ENCODE measurements at places on chromosomes 5 and 9. TPM values are rescaled to one million over a fixed set of nuclear protein-coding genes. Genes with fewer than 3 reads are reported as not detected.

Gene LPAR1
- total RNA-seq = not detected

Gene STRBP
- 12.0 TPM for total RNA-seq

DNA sequence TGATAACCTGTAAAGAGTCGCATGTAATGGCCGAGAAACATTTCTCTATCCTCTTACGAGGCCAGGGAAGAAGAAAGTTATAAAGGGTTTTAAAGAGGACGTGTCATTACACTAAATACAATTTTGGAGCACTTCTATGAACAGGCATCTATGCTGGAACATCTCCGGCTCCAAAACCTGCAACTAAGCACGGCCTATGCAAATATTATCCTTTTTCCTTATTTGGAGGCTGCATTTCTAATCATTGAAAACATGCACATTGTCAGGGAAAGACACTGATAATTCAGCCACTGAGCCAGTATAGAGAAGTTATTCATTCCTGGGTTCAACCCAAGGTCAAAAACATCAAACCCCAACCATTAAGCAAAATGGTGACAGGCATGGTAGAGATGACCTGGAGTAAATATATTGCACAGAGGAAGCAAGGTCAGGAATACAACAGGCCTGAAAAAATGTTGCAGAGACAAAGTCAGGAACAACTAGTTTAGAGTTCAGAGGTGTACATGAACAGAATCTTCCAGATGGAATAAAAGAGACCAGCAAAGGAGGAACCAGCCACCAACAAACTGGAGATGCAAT is 674.1 kb downstream of the NR2F1-AS1 start:
- H3K4me1 ChIP-seq = no peaks in the 10 kb centered on the region
- no peak overlapping the region for H3K4me3 ChIP-seq
- no peaks in the 10 kb centered on the region for H3K27me3 ChIP-seq

GRCh38 chr9:33158843-33159776 is 8.0 kb downstream of the B4GALT1 start:
- H3K27ac ChIP-seq = peak overlapping the region; percentile 94
- peak overlapping the region; percentile 29 for H3K4me3 ChIP-seq
- no peaks in the 10 kb centered on the region for H3K36me3 ChIP-seq
- no peak for DNase-seq
- H3K4me1 ChIP-seq = peaks cover 91% of the 10 kb centered on the region

GRCh38 chr5:126826619-126827215 is 49.8 kb downstream of the LMNB1 start:
- H3K4me1 ChIP-seq = no peaks in the 10 kb centered on the region
- no peak overlapping the region for H3K27ac ChIP-seq
- H3K4me3 ChIP-seq = no peak overlapping the region
- no peak for DNase-seq
- H3K27me3 ChIP-seq = no peaks in the 10 kb centered on the region
